ENCODE measurements at places on chromosomes 3 and 15. TPM values are rescaled to one million over a fixed set of nuclear protein-coding genes. Genes with fewer than 3 reads are reported as not detected.

DNA sequence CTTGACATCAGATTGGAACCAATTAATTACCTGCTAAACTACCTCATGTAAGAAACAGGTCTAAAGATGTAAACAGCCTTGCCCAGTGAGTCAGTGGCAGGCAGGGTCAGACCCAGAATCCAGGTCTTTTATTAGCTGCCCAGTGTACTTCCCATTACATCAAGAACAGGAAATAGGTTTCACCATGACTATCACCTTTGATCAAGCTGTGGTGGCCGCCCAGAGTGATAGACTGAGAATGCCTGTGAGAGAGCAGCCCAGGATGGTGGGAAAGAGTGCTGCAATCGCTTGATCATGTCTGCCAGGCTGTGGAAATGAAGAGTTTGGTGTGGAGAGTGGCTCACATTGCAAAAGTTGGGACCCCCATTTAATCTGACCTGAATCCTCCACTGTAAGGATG, 61.3 kb upstream of the PIAS1 start:
- no peaks in the 10 kb centered on the region for H3K27me3 ChIP-seq
- DNase-seq: peak; percentile 23
- no peak overlapping the region for H3K4me3 ChIP-seq
- peaks cover 14% of the 10 kb centered on the region for H3K4me1 ChIP-seq
- H3K27ac ChIP-seq: no peak overlapping the region

The CXCR6 gene
- total RNA-seq: not detected

DNA sequence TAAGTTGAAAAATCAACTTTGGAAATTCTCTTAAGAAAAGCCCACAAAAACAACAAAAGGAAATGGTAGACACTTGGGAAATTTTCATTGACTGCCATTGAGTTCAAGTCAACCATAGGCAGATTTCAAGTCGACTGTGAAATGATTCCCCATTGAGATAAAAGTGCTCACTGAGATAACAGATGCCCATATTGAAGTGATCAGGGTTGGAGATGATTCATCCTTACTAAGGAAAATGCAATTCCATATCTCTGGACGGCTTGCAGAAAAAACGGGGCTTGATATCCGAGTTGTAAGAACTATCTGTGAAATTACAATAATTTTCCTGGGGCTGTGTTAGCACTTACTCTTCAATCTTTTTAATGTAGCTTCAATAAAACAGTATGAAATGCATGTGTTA, 373.1 kb upstream of the THRB start:
- no peak for DNase-seq
- H3K4me3 ChIP-seq: no peak overlapping the region
- H3K4me1 ChIP-seq: peaks cover 7% of the 10 kb centered on the region
- H3K36me3 ChIP-seq: no peaks in the 10 kb centered on the region
- no peaks in the 10 kb centered on the region for H3K27me3 ChIP-seq

The CLDN18 gene
- not detected for total RNA-seq

The GALNT15 gene
- 10.2 TPM for total RNA-seq

DNA sequence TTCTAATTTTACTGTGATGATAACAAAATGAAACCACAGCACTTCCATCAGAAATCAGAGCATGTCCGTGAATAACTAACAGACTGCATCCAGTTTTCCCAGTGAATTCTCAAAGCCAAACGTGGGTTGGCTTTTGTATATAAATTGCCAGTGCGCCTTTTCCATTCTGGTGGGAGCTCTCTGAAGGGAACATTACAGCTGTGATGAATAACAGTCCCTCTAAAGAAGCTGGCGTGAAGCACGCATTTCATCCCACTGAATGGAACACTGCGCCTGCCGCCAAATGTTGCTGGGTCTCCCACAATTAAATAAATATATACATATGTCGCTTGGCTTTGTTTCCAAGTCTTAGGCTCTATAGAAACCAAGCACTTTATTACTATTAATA, 113.0 kb upstream of the PFN2 start:
- H3K4me3 ChIP-seq: no peak overlapping the region
- H3K27me3 ChIP-seq: no peaks in the 10 kb centered on the region
- peaks cover 19% of the 10 kb centered on the region for H3K4me1 ChIP-seq
- H3K27ac ChIP-seq: no peak overlapping the region

GRCh38 chr3:54905261-54905888, 22.5 kb downstream of the LRTM1 start:
- H3K27me3 ChIP-seq: no peaks in the 10 kb centered on the region
- no peak overlapping the region for H3K4me3 ChIP-seq
- H3K36me3 ChIP-seq: peaks cover 24% of the 10 kb centered on the region
- H3K4me1 ChIP-seq: peaks cover 6% of the 10 kb centered on the region
- DNase-seq: no peak
- H3K27ac ChIP-seq: no peak overlapping the region

DNA sequence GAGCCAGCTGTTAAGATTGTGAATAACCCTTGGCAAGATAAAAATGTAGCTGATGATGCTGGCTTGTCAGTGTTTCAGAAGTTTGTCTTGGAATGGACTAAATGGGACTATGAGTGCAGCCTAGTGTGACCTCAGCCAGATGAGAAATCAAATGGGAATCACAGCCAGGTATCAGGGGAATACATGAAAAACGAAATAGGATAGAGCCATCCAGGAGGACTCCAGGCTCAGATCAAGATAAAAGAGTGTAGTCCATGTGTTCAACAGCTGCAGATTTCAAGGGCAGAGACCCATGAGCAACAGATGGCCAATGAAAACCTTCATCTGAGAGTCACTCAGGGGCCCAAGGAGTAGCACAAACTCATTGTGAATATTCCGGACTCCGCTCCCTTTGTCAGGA, 1080.9 kb upstream of the CADM2 start:
- H3K27me3 ChIP-seq: no peaks in the 10 kb centered on the region
- H3K36me3 ChIP-seq: no peaks in the 10 kb centered on the region
- no peak for DNase-seq
- no peaks in the 10 kb centered on the region for H3K4me1 ChIP-seq
- H3K4me3 ChIP-seq: no peak overlapping the region
- no peak overlapping the region for H3K27ac ChIP-seq

DNA sequence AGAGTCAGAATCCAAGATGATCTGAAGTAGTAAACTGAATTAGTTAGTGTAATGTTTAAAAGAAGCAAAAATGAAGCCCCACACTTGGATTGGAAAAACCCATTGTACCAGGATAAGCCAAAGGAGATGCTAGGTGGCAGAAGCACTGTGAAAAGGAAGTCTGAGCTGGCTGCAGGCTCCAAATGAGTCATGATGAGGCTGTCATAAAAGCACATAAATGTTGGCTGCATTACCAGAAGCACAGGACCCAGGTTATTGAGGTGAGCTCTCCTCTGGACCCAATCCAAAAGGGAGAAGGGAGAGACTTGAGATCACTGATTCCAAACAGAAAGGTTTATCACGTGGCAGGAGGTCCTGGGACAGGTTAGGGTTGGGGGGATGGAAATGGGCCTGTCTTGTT, 3.2 kb upstream of the ACAN start:
- peak; percentile 83 for DNase-seq
- H3K4me1 ChIP-seq: peaks cover 12% of the 10 kb centered on the region
- no peak overlapping the region for H3K27ac ChIP-seq
- H3K36me3 ChIP-seq: no peaks in the 10 kb centered on the region
- no peak overlapping the region for H3K4me3 ChIP-seq

The RTP1 gene
- total RNA-seq: not detected

DNA sequence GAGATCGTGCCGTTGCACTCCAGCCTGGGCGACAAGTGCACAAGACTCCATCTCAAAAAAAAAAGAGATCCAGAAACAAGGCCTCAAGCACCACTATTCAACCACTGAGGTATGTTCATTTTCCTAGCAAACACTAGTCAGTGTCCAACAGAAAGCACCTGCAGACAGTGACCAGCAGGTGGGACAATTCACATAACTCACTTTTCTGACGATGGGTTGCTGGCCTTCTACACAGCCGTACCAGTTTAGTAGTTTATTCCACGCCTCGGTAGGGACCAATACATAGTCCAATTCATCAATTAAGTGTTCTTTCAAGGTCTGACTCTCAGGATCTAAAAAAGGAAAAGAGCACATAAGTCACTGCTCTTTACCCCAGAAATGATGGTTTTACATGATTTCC, 12.4 kb downstream of the USP4 start:
- H3K27ac ChIP-seq: no peak overlapping the region
- no peak overlapping the region for H3K4me3 ChIP-seq
- peaks cover 87% of the 10 kb centered on the region for H3K36me3 ChIP-seq
- peak; percentile 37 for DNase-seq

The RARRES1 gene
- total RNA-seq: not detected

The CCR2 gene
- not detected for total RNA-seq

GRCh38 chr3:134323966-134324962, 50.0 kb downstream of the AMOTL2 start:
- H3K36me3 ChIP-seq: no peaks in the 10 kb centered on the region
- no peak for DNase-seq
- no peak overlapping the region for H3K4me3 ChIP-seq
- H3K4me1 ChIP-seq: peaks cover 59% of the 10 kb centered on the region
- no peaks in the 10 kb centered on the region for H3K27me3 ChIP-seq

- DNase-seq: peak; percentile 21
- H3K4me3 ChIP-seq: no peak overlapping the region
- H3K27me3 ChIP-seq: no peaks in the 10 kb centered on the region
- H3K36me3 ChIP-seq: no peaks in the 10 kb centered on the region
- H3K27ac ChIP-seq: no peak overlapping the region
- H3K4me1 ChIP-seq: no peaks in the 10 kb centered on the region
Observed at GRCh38 chr3:169390271-169390670, 273.2 kb downstream of the MECOM start.
